Naive thymus-derived CD4-positive, alpha-beta T cell (primary cell): ENCODE measurements at places on chromosomes 13 and 19. TPM values are rescaled to one million over a fixed set of nuclear protein-coding genes. Genes with fewer than 3 reads are reported as not detected.

The CEACAM20 gene
- not detected in 2 replicates for total RNA-seq

The ITM2B gene
- total RNA-seq = 350 TPM

The KLF16 gene
- 19.6 and 20.8 TPM in 2 replicates for total RNA-seq

The EPN1 gene
- total RNA-seq = 49.6 TPM
